LHCN-M2 (cell line): ENCODE measurements at places on chromosomes 11 and 22.

DNA sequence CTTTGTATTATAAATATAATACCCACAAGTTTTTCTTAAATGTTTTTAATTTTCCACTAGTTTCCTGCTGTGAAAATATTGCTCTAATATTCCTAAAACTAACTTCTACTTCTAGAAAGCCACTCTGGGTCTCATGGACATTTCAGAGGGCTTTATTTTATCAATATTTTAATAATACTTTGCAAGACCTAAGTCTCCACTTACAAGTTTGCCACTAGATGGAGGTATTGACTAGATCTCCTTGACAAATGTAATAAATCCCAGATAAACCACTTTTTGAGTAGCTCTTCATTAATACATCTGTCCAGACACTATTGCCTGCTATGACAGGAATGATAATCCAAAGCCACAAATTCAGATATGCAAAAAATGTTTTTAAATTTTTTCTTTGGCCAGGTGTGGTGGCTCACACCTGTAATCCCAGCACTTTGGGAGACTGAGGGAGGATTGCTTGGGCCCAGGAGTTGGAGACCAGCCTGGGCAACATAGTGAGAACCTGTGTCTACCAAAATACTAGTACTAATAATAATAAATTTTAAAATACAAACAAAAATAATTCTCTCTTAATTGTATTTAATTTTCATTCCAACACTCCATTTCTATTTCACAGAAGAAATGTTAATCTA, 3.5 kb upstream of the ACAT1 start:
- peak; percentile 65 for DNase-seq

- DNase-seq: no peak
These were observed 20.8 kb upstream of the CHKA start for GRCh38 chr11:68142028-68142412.

GRCh38 chr11:112225753-112226061, 521 bp upstream of the PTS start:
- no peak for DNase-seq

DNA sequence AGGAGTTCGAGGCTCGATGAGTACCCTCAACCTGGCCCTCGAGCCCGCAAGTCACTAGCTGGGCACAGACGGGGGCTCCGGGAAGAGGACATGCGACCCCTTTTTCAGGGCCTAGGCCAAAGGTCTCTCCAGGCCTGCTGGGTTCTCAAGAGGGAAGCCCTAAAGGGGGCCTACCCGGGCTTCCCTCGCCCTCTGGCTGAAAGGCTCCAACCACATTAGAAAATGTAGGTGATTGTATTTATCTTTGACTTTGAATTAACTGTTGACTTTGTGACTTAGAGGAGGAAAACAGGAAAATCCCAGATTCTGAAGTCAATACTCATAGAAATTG, 7.3 kb upstream of the PAX6 start:
- no peak for DNase-seq

- no peak for DNase-seq
These were observed 101.7 kb downstream of the APOL5 start for GRCh38 chr22:35819421-35819820.

DNA sequence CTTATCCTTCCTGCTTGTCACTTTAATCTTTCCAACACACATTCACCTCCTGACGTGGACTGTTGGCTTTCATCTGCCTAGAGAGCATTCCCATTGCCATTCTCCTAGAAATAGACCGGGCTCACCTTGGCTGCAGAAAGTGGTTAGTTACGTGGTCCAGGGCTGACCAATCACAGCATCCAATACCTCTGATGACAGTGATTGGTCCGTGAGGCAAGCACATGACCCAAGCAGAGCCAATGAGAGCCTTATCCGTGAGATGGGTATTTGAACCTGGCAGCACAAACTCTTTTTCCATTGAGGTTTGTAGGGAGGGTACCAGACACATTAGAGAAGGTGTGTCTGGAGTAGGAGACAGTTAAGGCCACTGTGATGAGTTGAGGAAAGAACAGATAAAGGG, 85.8 kb downstream of the MIAT start:
- DNase-seq: no peak

DNA sequence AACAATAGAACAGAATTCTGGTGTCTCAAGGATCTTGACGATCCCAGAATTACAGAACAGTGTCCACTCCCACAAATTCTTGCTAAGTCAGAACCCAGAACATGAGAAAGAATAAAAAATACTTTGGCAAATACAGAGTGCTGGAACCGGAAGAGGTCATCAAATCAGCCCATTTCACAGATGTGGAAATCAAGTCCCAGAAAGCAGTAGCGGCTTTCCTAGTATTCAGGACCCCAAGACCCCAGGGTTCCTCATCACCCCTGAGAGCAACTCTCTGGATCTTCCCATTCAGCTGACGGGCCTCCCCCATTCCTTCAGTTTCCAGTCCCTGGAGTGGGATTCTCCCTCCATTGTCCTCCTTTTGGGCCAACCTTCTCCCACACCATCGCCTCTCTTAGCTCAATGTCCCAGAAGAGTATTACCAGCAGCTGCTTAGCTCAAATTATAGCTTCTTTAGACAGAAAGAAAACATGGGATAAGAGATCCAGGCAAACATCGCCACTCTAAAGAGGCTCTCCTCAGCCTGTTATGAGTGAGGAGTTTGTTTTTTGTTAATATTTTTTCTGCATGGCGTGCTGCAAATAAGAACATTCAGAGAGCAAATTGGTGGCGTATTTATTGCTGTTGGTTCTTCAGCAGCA, 268.3 kb downstream of the MN1 start:
- no peak for DNase-seq

GRCh38 chr11:37788141-37788877, 1190.3 kb upstream of the RAG2 start:
- peak; percentile 69 for DNase-seq

DNA sequence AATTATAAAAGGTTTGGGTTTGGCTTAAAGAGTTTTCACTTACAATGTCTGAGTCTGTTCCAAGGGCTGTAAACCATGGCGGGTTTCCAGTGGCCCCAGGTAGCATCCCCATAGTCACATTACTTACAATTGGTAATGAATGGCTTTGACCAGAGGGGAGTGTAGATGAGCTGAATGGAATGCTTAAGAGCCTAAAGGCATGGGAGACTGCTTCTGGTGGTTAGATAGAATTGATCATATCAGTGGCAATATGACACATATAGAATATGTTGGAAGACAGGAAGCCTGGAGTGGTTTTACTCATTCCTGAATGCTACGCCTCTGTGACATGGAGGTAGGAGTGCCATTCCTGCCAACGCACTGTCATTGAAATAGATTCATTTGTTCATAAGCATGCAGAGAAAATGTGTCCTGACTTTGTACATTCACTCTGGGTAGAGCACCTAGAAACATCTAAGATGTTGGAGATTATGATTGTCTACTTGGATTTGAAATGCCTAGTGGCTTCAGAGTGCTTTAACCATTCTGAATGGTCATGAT, 183.3 kb downstream of the BLID start:
- no peak for DNase-seq

GRCh38 chr11:120228794-120229384, 11.1 kb upstream of the POU2F3 start:
- DNase-seq: no peak

- no peak for DNase-seq
These were observed 12.0 kb downstream of the FGF3 start for GRCh38 chr11:69807106-69807815.

- no peak for DNase-seq
These were observed 718.6 kb downstream of the METTL15 start for GRCh38 chr11:28826807-28827206.

DNA sequence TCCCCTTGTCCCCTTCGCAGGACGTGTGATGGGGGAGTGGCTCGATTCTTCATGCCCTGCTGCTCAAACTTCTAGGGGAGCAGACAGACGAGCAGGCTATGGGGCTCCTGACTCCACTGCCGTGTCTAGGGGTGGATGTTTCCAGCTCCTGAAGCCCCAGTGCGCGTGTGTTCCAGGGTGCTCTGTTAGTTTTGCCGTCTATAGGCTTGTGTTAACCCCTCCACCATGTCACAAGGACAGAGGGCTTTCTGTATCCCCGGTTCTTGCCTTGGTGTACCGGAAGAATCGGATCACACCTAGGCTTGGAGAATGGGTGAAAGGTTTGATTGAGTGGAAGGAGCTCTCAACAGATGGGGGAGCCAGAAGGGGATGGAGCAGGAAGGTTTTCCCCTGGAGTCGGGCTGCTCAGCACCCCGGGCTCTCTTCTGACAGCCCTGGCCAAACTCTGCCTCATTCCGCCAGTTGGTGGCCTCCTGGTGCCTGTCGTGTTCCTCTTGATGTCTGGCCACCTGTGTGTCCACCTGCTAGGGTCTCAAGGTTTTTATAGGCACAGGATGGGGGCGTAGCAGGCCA, 810.7 kb downstream of the BRD1 start:
- DNase-seq: no peak

GRCh38 chr11:116033931-116034553, 529.8 kb upstream of the CADM1 start:
- no peak for DNase-seq

DNA sequence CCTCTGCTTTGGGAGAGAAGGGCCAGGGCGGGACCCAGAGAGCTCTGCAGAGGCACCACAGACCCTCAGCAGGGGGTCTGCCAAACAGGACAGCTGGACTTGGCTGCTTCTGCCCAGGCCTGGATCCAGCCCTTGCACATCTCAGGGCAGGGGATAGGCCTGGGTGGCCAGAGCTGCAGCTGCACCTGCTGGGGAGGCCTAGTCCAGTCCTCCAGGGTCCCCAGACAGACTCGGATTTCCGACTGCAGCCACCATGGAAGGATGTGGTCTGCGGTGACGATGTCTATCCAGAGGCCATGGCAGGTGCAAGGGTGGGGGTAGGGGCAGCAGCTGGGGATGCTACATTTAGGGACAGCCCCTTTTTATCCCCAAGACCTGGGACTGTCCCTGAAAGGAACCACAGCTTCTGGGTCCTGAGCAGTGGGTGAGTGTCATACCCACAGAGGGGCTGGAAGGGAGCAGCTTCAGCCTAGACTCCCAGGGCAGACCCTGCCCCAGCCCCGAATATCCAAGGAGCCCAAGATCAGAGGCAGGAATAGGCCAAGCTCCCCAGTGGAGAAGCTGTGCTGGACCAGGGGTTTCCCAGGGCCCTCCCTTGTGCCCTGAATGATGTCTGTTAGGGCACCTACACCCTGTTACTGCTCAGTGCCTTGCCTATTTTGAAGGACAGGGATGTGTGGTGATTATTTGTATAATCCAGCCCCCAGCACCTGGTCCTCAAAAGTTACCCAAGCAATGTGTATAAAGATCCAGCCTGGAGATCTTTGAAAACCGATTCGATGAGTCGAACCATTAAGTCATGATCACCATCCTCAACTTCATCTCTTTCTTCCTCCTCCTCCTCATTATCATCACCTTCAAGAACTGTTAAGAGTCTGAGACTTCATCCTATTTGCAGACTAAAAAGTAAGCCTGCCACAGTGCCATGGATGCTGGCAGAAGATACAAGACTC, 2.5 kb upstream of the IGLL5 start:
- DNase-seq: peak; percentile 8

- DNase-seq: no peak
These were observed 104.4 kb downstream of the MPPED2 start for GRCh38 chr11:30481796-30482195.

- DNase-seq: no peak
These were observed 1017.0 kb downstream of the TBC1D22A start for GRCh38 chr22:47779474-47779873.

- DNase-seq: no peak
These were observed 40.4 kb downstream of the RRAS2 start for GRCh38 chr11:14318581-14318981.

DNA sequence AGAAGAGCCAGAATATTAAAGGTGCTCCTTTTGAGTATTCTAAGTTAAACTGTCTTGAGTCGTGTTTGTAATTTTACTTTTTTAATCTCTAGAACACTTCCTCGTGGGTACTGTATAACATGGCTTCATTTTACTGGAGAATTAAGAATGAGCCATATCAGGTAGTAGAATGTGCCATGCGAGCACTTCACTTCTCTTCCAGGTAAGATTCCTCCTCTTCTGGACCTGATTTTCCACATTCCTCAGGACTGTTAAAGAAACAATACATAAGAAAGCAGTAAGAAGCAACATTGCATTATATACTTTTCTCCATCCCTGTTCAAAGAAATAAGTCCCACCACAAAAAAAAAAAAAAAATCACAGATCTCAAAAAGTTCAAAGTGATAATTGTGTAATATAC, 37.9 kb downstream of the TTC17 start:
- no peak for DNase-seq

GRCh38 chr11:64339754-64340408, at the start of gene CCDC88B:
TSS of gene CCDC88B (plus strand) at chr11:64340204. CDS start at chr11:64340267, 63 bp downstream.
- no peak for DNase-seq
